Retinal pigment epithelial cell (primary cell): ENCODE measurements at places on chromosomes 4 and X.

DNA sequence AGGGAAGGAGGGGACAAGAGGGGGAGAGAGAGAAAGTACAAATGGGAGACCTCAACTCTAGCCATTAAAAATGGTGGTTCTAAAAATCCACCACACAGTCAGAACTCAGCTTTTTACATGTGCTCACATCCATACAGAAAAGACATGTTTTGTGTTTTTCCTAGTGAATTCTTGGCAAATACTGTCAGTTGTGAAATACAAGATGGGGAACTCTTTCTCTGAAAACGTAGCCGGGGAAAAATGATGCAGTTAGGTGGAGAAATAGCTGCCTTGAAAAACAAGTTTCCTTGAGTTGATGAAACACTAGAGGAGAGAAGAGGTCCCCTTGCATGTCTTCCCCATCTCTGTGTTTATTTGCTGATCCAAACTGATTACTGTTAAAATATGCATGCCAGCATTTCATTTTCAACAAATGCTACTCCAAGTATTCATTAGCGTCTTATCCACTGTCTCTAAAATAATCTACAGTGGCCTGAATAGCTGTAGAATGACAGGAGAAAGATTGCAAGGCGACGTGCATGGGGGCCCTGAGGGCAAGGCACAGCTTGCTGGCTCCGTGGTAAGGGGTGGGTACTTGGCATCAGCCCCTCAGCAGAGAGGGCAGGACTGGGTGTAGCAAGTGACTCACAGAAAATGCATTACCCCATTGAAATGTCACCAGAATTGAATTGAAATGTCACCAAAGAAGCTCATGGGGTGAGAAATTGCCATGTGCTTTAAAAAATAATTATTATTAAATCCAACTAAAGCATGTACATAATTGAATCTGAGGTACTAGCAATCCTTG lies 48.1 kb upstream of the TBL1X start:
- DNase-seq = no peak

- no peak for DNase-seq
Measured at GRCh38 chr4:14386196-14386595, 616.1 kb upstream of the CPEB2 start.

- no peak for DNase-seq
Measured at GRCh38 chr4:8319061-8319460, 49.5 kb downstream of the HTRA3 start.

GRCh38 chr4:108427946-108428485 lies 192.4 kb upstream of the RPL34 start:
- DNase-seq = no peak

DNA sequence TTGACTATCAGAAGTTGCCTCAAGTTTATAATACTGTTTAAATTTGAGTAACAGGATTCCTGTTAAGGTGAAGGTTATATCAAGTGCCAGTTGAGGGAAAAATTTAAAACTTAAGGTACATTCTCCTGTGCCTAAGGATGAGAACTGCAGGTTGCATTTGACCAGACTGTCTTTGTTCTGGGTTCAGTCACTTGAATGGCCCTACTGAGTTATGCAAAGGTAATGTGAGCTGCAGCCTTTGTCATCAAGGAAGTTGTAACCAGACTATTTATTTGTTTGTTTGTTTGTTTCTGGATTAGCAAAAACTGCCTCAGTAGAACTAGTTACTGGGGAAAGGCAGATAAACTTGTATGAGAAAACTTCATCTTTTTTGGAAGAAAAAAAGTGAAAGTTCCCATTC lies 131.9 kb downstream of the ATOH1 start:
- DNase-seq = no peak

- no peak for DNase-seq
Measured at GRCh38 chr4:121353213-121353612, 27.6 kb downstream of the QRFPR start.

DNA sequence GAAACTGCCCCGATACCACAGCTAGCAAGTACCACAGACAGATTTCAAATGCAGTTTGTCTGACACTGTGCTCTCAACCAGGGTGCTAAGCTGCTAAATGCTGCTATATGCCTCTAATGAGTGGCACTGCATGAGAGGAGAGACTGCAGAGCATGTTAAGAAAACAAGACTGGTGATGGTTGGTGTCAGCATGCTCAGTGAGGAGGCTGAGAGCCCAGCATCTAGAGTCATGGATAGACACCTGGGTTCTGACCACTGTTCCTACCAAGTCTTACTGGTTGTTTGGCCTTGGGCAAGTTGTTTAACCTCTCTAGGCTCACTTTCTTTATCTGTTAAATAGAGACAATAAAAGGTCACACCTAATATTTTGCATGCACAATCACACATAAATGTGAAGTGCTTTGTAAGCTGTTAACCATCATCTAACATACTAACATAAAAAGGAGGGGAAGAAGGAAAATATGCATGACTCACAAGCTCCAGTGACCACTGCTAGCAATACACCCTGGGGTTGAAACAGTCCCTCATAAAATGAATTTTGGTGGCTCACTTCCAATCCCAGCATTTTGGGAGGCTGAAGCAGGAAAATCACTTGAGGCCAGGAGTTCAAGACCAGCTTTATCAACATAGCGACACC lies 20.7 kb downstream of the HHIP start:
- no peak for DNase-seq

DNA sequence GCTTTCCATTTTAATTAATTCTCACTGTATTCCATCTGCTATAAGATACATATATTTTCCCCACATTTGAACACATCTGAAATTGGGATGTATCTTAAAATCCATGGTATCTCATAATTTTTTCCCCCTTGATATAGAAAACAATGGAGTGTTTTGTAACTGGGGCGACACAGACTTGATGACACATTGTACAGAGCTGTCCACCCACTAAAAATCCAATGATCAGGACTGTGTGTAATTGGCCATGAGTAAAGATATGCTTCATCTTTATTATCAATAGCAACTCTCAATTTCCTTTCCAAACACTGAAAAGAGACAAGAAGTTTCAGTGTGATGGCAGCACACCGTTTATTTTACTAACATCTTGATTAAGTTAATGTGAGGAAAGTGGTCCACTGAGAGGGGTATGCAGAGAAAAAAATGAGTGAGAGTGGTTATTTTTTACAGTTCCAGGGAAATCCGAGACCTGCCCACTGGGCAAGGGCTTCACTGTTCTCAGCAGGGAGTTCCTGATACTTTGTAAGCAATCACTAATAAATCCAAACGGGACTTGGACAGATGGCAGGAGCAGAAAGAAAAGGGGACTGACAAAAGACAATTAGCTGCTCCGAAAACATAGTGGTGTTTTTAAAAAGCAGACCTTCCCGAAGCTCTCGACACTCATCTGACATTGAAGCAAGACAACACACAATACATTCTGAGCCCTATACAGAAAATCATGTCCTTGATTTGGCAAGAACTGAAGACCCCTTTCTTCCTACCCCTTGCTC lies 149.4 kb downstream of the TSPAN5 start:
- no peak for DNase-seq

DNA sequence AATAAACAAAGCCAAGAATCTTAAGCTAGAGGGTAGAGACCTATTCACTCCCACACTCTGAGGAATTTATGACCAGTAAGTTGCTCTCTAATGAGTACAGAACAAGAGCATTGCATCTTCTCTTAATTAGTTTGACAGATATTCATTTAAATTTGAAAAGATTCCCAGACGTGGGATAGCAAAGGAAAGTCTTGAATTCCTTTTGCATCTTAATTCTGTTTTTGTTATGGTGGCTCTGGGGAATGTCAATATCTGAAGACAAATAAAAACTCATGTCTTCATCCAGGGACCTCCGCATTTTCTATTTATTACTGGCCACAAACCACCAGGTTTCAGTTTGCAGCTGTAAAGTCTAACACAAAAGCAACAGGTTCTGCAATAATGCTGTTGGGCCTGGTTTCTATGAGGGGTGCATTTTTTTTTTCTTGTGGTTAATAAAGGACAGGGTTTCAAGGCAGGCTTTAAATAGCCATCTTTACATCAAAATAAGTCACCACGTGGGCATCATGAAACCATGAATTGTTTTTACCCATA lies 172.3 kb downstream of the SHROOM3 start:
- DNase-seq = no peak

DNA sequence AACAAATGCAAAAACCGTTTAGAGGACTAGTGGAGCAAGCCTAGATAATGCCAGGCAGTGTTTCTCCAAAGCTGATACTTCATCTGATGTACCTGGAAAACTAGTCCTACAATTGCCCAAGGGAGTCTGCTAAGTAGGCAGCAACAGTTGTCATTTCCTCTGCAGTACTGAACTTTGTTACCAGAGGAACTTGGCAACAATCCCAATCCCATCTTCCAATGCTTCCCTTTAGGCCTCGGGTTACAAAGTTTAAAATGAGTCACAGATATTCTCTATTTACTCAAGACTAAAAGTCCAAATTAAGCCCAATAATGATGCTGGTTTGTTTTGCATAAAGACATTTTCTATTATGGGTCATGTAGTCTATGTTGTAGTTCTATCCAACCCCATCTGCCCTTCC lies 120.0 kb upstream of the GLRA2 start:
- DNase-seq = peak; percentile 5

- no peak for DNase-seq
Measured at GRCh38 chr4:176380352-176381157, 60.8 kb downstream of the SPCS3 start.

DNA sequence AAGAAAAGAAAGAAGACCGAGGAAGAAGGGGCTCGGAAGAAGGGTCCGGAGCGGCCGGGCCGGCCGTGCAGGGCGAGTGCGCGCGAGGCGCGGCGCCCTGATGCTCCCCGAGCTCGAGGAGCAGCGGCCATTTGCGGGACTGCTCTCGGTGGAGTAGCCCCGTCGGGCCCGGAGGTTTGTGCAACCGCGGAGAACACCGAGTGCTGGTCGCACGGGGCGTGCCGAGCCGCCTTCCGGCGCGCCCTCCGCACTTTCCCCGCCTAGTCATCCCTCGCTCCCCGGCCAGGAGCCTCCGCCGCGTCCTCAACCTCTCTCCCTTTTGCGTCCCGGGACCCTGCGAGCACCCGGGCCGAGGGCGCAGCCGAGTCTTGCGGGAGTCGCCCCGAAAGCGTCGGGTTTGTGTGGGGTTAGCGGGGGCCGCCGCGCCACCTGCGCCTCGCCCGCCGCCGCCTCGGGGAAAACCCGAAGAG lies 127.4 kb downstream of the LAS1L start:
- DNase-seq = no peak

DNA sequence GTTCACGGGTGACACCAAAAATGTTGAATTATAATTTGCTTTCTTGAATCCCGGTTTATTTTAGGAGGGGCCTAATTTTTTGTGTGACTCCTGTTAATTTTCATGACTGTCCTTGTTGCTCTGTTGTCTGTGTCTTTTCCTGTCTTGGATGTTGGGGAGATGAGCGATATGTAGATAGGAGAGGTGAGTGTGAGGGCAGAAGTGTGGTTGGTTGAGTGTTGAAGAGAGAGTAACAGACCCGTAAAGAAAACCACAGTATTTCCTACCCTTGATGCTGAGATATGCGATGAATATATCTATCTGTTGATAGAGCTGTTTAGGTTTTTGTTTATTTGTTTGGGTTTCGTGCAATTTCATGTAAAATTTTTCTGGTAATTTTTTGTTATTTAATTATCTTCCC lies 70.5 kb downstream of the CPE start:
- no peak for DNase-seq

- DNase-seq = no peak
Measured at GRCh38 chr4:13670456-13671160, 43.1 kb upstream of the BOD1L1 start.

DNA sequence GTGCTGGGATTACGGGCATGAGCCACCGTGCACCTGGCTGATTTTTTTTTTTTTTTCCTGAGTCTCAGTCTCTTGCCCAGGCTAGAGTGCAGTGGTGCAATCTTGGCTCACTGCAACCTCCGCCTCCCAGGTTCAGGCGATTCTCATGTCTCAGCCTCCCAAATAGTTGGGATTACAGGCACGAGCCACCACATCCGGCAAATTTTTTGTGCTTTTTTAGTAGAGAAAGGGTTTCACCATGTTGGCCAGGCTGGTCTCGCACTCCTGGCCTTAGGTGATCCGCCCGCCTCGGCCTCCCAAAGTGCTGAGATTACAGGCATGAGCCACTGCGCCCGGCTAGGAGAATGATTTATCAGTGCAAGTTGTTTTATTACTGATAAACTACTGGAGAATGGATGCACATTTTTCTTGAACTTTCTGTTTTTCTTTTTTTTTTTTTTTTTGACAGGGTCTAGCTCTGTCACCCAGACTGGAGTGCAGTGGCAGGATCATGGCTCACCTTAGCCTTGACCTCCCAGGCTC lies 39.7 kb upstream of the DHRSX start:
- no peak for DNase-seq

DNA sequence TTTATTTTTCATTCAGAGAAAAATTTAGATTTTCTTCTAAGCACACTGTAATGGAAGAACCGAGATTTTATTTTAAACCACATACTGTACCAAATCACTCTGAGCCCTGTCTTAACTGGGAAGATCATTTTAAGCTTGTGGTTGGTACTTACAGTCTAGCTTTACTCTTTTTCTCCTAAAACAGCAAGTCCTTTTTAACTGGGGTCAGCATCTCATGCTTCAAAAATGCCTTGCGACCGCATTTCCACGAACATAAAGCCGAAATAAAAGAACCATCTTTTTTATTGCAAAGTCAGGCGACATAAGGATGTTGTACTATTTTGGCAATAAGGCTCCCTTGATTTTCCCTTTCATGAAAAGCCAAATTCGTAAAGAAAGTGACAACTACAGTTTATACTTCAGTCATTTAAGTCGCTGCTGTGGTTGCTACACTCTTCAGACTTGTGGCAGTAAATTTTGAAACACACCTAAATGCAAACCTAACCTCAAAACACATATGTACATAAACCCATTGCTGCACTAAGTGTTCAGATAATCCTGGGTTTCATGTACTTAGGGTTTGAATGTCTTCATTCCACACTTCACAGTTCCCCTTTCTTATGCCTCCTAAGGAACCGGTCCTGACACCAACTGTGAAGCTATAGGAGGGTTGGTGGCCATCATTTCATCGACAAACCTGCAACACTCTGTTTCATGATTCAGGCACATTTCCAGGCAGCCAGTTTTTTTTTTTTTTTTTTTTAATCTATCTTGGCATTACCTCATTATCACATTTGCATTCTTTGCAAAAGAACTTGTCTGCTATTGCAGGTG lies 3.0 kb downstream of the STOX2 start:
- no peak for DNase-seq

GRCh38 chr4:37604461-37604860 lies 81.7 kb downstream of the RELL1 start:
- no peak for DNase-seq

DNA sequence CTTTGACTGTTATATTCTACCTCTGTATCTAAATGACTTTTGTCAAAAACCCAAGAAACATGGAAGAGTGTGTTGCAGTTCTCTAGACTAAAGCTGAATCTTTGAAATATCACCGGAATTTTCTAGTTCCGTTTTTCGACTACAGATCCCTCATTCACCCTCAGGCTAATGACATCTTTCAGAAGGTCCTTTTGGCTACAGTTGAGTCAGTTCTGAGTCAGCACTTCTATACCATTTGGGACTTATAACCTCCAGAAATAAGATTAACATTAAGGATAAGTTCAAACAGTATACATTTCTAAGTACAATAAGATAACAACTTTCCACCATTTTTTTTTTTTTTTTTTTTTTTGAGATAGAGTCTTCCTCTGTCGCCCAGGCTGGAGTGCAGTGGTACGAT lies 331.0 kb upstream of the CPXCR1 start:
- DNase-seq = no peak

GRCh38 chrX:29155286-29155685 lies 568.0 kb downstream of the IL1RAPL1 start:
- DNase-seq = no peak
